Stimulated activated CD8-positive, alpha-beta memory T cell treated with anti-CD3 and anti-CD28 coated beads, Interleukin-15, amount 100 ng/mL, for 24 hours (primary cell): ENCODE measurements at places on chromosomes 3 and 15.
A peak's percentile ranks its signal among the peaks of the same experiment; 100 is the strongest.

- DNase-seq = no peak
These were observed 31.2 kb downstream of the SPATA12 start for GRCh38 chr3:57091521-57092273.

DNA sequence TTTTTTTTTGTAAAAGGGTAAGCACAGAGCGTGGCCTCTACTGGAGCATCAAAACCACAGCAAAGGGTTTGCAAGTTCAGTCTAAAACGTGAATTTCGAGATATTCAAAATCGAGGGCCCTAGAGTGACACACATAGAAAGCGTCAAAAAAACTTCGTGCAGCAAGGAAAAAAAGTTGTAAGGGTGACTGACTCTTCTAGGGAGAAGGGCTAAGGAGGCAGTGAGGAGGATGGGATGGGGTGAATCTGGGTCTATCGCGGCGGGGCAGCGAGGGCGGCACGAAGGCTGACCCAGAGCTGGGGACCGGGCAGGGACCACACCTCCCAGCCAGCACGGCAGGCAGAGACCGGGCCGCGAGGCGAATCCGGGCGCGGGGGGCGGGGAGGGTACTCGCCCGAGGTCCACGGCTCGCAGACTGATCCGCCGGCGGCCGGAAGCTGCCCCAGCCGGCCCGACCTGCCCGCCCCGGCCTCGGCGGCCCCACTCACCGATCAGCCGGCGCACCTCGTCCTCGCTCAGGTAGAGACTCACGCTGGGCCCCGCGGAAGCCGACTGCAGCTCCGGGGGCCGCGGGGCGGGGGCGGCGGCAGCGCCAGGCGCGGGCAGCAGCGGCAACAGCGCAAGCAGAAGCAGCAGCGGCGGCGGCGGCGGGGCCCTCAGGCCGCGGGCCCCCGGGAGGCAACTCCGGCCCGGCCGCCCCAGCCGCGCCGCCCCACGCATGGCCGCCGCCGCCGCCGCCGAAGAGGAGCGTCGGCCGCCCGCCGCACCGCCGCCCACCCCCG lies 533 bp downstream of the RYK start:
- DNase-seq = peak; percentile 20

- DNase-seq = peak; percentile 92
These were observed at the start of gene APEH for GRCh38 chr3:49673715-49674496. APEH (plus strand) TSS chr3:49674351; CDS start chr3:49674402, 51 bp downstream.

GRCh38 chr3:177968891-177969290 lies 567.3 kb upstream of the KCNMB2 start:
- DNase-seq = no peak

DNA sequence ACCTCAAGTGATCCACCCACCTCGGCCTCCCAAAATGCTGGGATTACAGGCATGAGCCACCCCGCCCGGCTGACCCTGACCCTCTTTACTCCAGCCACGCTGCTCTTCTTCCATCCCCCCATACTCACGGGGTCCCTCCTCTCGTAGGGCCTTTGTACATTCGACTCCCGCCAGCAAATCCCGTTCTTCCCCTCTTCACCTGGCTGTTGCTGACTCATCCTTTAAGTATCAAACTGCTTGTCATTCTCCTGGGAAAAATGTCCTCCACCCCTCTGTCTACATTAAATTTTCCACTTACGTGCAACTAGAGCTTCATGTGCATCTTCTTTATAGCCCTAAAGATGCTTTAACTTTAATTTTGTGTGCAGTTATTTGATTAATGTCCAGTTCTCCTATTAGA lies 203.1 kb downstream of the OPA1 start:
- DNase-seq = no peak

DNA sequence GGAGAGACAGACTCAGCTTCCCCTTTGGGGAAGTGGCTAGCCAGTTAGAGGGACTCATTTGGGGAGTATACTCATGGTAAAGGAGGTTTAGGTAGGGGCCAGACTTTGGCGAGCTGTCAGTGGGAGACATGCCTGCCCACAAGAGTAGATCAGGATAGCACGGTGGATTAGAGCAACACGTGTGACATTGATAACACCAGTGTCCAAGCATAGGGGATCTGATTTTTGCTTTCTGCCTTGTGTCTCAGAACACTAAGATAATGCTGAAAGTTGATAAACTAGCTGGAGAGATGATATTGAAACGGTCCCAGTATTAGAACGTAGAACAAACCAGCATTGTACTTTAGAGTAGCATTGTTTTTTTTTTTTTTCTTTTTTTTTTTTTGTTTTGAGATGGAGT lies 25.9 kb downstream of the MAP6D1 start:
- DNase-seq = no peak

- no peak for DNase-seq
These were observed 55.7 kb downstream of the SYNPR start for GRCh38 chr3:63333815-63334214.

- no peak for DNase-seq
These were observed 40.2 kb upstream of the LYZL4 start for GRCh38 chr3:42450567-42450966.

DNA sequence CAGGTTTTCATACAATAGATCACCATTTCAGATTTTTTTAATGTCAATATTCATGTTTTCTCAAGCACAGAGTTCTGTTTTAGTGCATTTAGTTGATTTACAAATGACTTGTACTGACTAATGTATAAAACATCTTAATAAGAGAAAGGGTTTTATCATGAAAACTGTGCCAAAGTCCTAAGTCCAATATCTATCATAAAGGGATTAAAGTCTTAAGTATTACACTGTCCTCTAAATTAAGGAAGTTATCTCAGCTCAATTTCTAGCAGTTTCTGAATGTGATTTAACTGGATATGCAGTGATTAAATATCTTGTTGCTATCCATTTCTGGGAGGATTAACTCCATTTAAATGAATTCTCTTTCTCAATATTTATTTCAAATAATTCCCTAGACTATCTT lies 381.1 kb upstream of the CNTN4 start:
- no peak for DNase-seq

DNA sequence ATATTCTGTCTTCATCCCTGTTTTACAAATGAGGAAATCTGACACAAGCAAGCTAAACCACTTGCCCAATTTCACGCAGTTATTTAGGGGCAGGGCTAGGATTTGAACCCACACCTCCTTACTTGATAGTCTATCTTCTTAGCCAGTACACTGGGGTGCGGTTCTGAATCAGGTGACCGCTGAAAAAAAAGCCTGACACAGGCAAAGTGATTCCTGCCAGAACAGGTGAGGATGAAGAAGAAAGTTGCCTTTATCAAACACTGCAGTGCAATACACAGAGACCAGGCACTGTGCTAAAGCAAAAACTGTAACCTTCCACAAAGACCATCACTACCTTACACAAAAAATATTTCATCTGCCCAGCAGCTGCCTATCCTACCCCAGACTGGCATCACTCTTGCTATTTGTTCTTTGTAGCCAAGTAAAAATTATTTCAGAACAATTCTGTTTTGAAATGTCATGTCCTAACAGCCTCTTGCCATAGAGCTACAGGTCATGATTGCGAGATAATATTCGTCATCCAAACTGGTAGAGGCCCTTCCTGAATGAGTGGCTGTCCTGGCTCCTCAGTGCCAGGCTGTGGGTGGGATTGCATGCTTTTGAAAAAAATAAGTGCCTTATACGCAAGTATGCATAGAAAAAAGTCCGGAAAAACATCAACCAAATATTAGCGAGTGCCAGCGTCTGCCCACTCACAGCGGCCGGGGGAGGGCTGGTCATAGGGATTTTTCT lies 142.3 kb upstream of the TPM1 start:
- no peak for DNase-seq

GRCh38 chr3:8663177-8664061 lies 18.8 kb upstream of the SSUH2 start:
- no peak for DNase-seq

DNA sequence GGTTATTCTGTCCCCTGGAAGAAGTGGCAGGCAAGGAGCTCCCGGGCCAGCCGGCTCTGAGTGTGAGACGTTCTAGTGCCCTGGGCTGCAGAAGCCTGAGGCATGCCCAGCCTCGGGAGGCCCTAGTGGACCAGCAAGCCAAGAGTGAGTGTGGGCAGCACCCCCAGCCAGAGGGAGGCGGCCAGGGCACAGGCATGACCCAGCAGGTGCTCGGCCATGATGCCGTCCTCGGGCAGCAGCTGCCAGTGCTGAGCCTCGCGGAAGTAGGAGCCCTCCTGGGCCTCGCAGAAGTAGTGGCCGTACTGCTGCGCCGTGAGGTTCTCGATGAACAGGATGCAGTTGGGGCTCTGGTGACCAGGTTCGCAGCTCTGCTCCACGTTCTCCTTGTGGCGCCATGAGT lies 23.3 kb downstream of the SEMA7A start:
- no peak for DNase-seq

- no peak for DNase-seq
These were observed 3.2 kb downstream of the DTWD1 start for GRCh38 chr15:49624056-49624455.

DNA sequence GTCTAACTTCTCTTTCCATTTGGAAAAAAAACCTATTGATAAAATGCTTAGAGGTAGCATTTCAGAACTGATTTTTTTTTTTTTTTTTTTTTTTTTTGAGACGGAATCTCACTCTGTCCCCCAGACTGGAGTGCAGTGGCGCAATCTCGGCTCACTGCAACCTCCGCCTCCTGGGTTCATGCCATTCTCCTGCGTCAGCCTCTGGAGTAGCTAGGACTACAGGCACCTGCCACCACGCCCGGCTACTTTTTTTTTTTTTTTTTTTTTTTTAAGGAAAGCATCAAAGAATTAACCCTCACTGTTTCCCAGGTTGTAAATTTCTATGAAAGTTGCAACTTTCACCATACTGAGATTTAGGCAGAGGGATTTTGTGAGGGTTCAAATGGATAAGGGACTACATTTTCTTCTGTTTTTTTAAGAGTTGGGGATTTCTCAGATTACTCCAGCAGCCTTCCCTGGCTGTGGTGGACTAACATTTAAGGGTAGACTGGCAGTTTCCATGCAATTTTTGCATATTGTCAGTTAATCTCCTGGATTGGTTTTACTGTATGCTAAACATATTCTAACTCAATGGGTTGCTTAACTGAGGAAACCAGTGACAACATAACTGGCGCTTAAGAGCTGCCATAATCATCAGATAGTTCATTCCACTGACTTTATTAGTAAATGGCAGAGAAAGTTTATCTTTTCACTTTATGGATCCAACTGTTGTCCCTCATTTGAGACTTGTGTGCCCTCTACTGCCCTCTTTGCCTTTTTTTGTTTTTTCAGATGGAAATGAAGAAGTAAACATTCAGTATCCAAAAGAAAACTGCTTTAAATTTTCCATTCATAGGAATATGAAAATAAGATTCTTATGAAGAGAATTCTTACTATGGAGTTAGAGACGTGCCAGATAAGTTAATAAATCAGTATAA lies 93.7 kb downstream of the NPTN start:
- DNase-seq = no peak

GRCh38 chr15:84788500-84788899 lies 28.7 kb upstream of the ALPK3 start:
- DNase-seq = no peak

GRCh38 chr3:179005706-179006105 lies 65.9 kb downstream of the ZMAT3 start:
- no peak for DNase-seq

DNA sequence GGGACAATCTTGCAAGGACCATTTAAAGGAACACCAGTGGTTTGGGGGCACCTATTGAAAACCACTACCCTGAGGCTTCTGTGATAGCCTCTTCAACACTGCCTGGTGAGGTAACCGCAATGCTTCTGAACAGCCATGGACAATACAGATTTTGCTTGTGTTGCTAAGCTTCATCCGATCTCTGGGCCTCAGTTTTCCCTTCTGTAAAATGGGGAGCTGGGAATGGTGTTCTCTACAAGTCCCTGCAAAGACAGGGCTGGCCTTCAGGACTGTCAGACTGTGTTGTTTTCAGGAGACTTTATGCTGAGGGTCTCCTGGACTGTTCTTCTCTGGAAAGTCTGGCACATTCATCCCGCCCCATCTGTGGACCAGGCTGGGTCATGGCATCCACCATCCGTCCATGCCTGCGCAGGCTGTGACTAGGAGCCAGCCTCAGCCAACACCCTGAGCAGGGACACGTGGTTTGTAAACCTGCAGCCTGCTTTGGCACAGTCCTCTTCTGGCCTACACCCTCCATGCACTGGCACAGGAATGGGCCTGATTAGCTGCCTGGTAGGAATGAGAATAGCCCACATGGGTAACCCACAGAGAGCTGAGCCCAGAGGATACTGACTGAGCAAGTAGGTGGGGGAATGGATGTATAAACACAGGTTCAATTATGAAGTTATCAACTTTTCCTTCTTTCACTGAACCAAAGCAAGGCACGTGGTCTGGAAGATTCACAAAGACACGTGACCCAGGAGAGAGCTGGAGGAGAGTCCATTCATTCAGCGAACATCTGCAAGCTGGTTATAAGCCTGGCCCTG lies 55.3 kb downstream of the ROPN1B start:
- no peak for DNase-seq

- no peak for DNase-seq
These were observed 107.4 kb downstream of the ADAMTS17 start for GRCh38 chr15:100234158-100235029.

DNA sequence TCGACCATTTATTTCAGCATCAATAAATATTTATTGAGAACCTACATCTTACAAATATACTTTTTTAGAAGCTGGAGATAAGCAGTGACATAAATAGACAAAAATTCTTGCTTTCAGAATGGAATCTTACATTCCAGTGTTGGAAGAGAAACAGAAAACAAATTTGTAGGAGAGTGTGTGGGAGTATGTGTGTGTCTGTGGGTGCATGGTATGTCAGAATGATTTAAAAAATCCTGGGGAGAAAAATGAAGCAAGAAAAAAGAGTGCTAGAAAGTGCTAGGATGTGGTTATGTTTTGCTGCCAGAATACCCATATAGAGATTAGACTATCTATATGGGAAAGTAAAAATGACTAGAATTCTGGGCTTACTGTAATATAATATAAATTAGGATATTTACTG lies 561.7 kb upstream of the SGO1 start:
- no peak for DNase-seq

GRCh38 chr3:116930786-116931185 lies 221.2 kb downstream of the TUSC7 start:
- DNase-seq = no peak

DNA sequence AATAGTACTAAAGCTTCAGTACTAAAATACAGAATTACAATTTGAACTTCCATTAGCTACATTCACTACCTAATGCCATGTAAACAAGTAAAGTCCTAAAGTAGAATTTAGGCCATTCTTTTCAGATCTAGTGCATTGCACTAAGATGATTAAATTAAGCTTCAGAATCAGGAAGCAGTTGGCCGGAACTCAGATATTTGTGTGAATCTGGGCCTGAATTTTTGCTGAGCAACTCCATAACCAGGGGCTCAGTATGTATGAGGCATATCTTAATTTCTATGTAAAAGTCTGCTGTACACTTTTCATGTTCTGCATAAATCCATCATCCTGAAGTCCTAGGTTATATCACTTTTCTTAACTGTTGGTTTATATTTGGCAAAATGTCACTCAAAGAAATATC lies 246.4 kb downstream of the RBMS3 start:
- no peak for DNase-seq

- DNase-seq = no peak
These were observed 230.2 kb upstream of the HES1 start for GRCh38 chr3:193905541-193906396.
